Activated T-cell treated with anti-CD3 and anti-CD28 coated beads, Interleukin-2, amount 50 U/mL, for 48 hours (primary cell): ENCODE measurements at places on chromosomes 2 and 18.

DNA sequence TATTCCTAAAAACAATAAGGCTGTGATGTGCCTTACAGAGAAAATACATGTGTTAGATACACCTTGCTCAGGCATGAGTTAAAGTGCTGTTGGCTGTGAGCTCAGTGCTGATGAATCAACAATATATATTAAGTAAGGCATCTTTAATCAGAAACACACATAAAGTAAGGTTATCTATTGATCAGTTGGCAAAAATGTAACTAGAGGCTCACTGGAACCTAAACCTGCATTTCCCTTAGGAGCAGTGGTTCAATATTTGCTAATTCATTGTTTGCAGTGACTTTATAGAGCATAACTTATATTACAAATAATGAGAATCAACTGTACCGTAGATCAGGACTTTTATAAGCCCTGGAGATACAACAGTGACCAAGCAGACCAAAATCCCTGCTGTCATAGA, 77.0 kb upstream of the CYP1B1 start:
- DNase-seq, result no peak

GRCh38 chr18:79620576-79621165, 58.9 kb upstream of the CTDP1 start:
- DNase-seq, result no peak

DNA sequence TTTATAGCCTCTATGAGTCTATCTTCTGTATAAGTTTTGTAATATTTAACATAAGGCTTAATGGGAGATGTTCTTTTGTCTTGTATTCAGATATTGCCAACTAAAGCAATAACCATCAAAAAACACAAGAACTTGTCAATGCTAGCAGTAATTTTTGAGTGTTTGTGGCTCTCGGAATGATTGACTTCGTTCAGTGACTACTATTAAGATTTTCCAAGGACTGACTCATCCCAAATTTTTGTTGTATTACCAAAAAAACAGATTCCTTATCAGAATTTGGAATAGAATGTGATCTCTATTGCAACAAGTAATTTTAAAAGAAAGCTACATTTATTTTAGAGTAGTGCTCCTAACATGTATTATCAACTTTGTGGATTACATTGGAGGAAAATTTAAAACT, 8.1 kb downstream of the NABP1 start:
- no peak for DNase-seq

DNA sequence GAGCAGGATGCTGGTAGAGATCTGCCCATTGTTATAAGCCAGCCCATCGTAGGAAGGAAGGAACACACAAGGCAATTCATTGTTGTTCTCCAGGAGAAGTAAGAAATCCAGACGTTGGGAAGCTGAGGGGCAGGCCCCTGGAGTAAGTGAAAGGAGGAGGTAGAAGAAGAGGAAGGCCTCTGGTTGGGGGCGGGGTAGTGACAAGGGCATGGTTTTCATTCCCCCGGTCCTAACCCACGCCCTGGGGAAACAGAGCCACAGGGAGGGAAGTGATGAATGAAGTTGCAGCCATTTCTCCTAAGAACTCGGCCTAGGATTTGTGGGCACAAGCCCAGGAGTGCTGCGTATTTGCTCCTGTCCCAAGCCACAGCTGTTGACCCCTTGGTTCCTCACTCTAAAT, 18.0 kb downstream of the LBH start:
- DNase-seq, result no peak

- no peak for DNase-seq
Measured at GRCh38 chr2:206798000-206798399, 32.6 kb downstream of the FASTKD2 start.

GRCh38 chr2:58899692-58900091, 658.6 kb upstream of the FANCL start:
- no peak for DNase-seq

- DNase-seq, result no peak
Measured at GRCh38 chr2:54471221-54471711, 15.1 kb downstream of the SPTBN1 start.

- peak; percentile 38 for DNase-seq
Measured at GRCh38 chr2:96773922-96774321, 13.2 kb downstream of the CNNM4 start.

DNA sequence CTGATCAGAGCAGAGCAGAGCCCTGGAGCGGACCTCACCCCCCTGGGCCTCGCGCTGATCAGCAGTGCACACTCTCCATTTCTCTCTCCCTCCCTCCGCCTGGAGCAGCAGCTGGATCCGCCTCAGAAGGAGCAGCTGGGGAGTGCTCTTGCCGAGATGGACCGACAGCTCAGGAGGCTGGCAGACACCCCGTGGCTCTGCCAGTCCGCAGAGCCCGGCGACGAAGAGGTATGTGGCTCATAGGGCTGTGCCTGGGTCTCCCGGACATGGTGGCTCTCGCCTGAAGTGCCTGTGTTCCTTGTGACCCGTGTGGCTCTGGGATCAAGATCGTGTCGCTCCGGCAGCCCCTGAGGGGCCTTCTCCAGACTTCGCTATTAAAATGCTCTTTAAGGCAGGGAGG, 102.5 kb downstream of the USP40 start:
- no peak for DNase-seq

GRCh38 chr2:197327472-197328098, 17.0 kb upstream of the ANKRD44 start:
- DNase-seq, result no peak

GRCh38 chr18:22174341-22175145, 5.2 kb downstream of the GATA6 start:
- no peak for DNase-seq

- DNase-seq, result no peak
Measured at GRCh38 chr2:175234153-175234552, 52.6 kb upstream of the ATP5MC3 start.

GRCh38 chr18:11885278-11885947, 22.7 kb downstream of the MPPE1 start:
- DNase-seq, result no peak

DNA sequence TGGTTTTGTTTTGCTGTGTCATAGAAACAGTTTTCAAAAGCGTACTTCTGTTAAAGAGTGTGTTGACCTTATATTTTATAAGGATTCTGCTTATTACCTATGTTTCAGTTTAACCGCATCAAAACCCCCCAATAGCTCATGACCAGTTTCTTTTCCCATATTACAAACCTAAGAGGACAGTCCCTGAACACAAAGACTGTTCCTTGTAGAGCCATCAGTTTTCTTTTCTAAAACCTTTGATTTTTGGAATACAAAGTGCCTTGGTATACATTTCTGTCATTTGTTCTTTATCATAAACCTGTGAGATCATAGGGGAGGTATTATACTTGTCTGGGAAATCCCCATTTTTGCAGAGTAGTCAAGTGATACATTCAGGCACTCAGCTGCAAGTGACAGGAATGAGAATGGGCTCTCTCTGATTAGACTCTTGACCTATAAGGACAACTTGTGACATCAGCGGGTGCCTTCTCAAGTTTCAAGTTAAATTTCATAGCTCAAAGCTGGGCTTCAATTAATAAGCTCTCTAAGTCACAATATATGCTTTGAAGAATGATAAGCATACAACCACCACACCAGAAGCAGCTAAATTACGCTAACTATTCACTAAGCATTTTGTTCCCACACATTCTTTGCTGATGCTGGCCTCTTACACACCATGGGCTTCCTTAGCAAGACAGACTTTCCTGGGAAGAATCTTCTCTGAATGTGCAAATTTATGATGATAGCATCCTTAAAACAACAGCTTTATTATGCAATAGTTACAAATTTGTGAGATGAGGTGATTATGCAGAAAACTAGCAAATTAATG, 97.5 kb upstream of the CD302 start:
- DNase-seq, result no peak

DNA sequence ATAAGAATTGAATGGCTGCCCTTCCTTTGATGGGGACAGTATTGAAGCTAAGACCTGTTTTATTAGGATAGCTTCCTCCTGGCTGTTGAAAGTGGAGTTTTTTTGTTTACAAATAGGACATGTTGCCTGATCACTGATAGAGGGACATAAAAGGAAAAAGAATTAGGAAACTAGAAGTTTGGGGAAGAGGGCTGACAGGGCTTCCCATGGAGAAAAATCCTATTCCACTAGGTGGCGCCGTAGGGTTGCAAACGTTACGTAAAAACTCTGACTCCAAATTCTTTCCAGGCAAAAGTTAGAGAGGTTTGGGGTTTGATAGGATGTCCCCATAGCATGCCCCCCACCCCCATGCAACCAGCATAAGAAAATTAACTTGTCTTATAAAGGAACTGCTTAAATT, 11.1 kb upstream of the RBFA start:
- peak; percentile 39 for DNase-seq

- DNase-seq, result no peak
Measured at GRCh38 chr18:23743733-23744333, 54.6 kb downstream of the LAMA3 start.

DNA sequence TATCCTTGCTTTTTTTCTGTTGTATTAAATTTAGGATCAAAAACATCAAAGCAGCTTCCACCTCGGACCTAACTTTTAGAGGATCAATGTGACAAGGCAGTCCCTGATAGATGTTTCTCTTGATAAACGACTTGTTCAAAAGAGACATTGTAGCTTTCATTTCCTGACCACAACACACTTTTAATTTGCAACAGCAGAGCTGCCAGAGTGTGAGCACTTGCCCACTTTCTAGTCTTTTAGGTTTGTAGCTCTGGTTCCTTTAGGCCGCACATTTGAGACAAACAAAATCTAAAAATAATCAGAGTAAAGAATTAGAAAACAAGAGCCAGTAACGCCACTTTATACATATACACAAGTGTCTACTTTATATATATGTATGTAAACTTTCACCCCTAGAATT, 3.1 kb downstream of the FIGN start:
- DNase-seq, result no peak

DNA sequence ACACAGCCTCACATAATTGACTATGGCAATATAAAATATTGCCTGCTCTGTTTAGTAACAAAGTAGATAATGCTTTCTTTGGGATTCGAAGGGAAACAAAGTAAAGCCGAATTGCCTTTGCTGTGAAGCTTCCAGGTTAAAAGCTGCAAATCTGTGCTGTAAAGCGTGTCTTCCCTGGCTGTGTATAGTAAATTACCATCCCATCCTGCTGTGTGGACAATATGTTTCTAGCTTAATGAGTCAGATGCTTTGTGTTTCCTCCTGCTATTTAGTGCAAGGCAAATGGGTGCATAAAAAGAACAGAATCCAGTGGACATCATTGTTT, 265.1 kb downstream of the SOCS6 start:
- DNase-seq, result no peak

DNA sequence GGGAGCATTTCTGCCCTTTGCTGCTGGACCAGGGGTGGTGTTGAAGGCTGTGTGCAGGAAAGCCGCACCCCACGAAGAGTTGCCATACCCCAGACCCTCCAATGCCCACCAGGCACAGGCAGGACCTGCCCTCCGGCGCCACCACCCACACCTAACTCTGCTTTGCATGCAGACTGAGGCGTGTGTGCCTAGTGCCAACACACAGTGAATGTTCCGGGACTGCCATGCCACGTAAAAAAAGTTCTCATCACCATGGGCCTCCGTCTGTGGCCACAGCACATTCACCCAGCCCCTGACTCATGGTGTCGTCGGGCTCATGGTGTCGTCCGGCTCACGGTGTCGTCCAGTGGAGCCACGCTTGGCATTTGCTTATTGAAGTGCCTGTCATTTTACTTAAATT, 184.9 kb upstream of the RAB6C start:
- DNase-seq, result no peak

DNA sequence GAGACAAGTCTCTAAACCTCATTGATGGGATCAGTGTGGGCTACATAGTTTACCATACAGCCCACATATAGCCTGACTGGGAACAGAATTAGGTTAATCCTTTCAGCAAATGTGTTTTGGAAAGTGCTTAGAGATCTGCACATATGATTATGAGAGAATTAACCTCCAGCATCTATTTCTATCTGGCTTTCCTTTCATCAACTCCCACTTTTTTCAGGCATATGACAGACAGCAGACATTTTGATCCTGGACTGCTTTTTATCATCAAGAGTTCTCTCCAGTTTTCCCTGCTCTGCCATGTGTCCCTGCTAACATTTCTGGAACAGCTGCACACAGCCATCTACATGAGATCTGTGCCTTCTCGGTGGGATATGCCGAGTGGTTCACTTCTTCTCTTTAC, 139.5 kb upstream of the LRP1B start:
- no peak for DNase-seq

GRCh38 chr18:45548614-45549013, 66.7 kb upstream of the SLC14A2 start:
- no peak for DNase-seq

GRCh38 chr2:230225486-230225885, at the start of gene SP140:
Gene SP140 (plus strand): TSS chr2:230225736. CDS start chr2:230225845, 109 bp downstream.
- DNase-seq, result peak; percentile 76

DNA sequence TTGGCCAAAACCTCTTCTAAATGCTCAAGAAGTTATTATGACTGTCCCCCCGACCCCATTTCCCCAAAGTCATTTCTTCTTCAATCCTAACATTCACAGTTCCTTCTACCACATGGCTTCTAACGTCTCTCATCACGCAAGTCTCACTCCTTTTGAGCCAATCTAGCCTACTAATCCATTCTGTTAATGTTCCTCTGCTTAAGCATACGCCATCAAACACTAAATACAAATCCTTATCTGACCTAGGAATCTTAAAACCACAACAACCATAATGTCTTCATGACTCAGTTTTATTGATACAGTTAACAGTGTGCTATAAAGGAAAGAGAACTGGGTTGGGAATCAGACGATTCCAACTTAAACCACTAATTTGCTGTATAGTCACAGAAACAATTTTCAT, 23.9 kb downstream of the HNRNPLL start:
- DNase-seq, result no peak

GRCh38 chr2:20490300-20491181, 43.7 kb downstream of the RHOB start:
- DNase-seq, result no peak

DNA sequence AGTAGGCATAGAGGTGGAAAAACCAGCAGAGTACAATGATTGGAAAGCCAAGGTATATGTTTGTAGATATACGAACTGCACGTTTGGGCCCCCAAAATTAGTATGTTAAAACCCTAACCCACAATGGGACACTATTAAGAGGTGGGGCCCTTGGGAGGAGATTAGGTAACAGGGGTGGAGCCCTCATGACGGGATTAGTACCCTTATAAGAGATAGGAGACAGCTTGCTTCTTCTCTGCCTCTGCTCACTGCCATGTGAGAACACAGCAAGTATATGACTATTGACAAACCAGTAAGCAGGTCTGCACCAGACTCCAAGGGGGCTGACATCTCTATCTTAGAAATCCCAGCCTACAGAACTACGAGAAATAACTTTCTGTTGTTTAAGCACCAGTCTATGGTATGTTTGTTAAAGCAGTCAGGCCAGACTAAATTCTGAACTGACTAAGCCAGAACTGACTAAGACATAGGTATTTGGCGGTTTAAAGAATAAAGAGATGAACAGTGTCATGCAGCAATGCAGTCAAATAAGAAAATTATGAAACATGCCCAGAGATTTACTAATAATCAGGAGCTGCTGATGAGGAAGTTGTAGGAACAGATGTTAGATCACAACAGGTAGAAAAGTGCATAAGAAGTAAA, 182.9 kb downstream of the DYM start:
- DNase-seq, result no peak
